ENCODE measurements at places on chromosomes 7 and 10.

- no peak for DNase-seq
These were observed 35.1 kb upstream of the COBL start for GRCh38 chr7:51351661-51352060.

GRCh38 chr7:36131026-36131425, 22.0 kb upstream of the EEPD1 start:
- no peak for DNase-seq

DNA sequence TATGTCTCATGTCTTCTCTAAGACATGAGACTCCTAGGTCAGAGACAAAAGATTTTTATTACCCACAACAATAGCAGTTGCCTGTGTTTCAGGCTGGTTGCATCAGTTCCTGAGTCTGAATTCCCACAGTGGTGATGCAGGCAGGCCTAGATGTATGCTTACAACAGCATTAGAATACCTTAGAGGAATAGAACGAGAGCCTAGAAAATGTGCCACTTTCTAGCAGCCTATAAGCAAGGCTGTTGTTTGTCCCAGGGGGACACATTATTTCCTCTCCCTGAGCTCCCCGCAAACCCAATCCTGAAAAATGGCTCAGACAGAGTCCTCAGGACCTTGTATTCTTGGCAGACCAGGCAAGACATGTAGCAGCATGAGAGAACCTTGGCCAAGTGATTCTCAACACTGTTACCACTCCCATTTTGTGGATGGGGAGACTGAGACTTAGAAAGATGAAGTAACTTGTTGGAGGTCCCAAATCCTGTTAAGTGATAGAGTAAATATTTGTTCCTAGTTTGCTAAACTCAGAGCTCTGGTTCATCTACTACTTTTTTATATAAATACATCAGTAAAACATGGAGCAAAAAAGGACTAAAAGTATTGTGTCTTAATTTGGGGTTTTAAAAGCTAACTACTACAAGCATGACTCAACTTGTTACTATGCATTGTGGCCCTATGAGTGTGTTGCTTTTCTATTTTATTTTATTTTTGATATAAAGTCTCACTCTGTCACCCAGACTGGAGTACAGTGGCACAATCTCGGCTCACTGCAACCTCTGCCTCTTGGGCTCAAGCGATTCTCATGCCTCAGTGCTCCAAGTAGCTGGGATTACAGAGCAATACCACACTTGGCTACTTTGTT, 14.2 kb downstream of the VTI1A start:
- DNase-seq: no peak

GRCh38 chr7:153152801-153153422, 393.4 kb downstream of the ACTR3B start:
- DNase-seq: no peak
